SK-N-MC (cell line): ENCODE measurements at places on chromosomes 3 and 15.

DNA sequence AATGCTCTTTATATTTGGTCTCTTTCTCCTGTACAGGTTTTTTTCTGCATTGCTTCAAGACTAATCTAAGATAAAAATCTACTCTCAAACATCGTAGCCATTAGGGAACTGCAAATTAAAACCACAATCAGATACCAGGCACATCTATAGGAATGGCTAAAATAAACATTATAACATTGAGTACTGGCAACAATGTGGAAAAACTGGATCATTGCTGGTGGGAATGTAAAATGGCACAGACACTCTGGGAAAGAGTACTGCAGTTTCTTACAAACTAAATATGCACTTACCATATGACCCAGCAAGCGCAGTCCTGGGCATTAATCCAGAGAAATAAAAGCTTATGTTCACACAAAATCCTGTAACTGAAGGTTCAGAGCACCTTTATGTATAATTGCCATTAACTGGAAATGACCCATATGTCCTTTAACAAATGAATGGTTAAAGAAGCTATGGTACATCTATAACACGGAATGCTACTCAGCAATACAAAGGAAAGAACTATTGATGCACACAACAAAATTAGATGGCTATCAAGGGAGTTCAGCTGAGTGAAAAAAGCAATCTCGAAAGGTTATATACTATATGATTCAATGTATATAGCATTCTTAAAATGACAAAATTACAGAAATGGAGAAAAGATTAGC lies 6.3 kb downstream of the ABCC5 start:
- DNase-seq: no peak

DNA sequence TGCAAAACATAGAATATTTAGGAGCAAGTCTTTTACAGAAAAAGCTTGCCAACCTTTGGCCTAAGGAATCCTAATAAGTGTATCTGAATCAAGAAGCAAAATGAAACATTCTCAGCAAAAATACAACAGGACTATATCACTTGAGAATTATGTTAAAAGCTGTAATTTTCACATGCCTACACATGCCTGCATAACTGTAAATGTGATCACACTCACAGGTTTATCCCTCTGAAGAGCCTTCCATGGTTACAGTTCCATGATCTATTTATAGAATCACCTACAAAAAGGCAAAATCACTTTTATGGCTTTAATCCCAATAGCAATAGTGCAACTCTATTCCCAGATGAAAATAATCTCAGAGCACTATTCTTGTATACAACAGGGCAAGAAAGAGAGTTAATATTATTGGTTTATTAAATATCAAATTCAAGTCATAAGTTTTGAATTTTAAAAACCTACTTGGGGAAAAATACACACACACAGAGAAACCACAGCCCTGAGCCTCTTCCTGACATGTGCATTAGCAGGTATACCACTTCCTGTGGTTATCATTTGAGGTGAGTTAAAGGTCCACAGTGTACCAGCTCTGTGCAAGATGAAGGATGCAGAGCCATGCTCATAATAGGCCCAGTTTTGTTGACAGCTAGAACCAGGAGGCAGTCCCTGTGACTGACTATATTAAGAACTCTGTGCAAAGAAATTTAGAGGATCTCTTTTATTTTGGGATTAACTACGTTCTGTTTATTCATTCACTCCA lies 252.5 kb upstream of the TGFBR2 start:
- no peak for DNase-seq

DNA sequence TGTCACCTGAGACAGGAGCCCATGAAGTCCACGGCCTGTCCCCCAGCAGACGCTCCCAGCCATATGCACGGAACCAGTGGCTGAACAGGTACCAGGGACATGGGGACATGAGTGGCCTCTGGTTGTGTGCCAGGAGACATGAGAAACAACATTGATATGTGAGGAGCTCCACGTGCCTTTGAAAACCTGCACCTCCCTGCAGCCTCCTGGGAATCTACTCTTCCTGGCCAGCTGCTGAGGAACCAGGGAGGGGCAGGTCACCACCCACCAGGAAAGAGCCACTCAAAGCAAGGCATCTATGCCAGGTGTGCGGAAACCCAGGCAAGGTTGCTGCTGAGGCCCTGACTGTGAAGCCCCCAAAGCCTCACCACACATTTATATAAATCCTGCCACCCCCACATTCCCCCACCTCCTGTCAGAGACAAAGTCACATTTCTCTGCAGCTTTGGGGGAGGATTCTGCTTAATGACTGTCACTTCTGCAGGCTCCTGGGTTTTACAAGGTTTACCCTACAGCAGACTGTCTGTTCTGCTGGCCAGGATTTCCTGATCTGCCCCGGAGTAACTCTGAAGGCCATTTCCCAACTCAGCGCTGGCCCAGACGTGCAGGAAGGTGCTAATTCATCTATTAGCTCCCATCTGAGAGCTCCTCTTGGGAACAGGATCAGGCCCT lies 110.8 kb downstream of the ADCY5 start:
- DNase-seq: no peak

DNA sequence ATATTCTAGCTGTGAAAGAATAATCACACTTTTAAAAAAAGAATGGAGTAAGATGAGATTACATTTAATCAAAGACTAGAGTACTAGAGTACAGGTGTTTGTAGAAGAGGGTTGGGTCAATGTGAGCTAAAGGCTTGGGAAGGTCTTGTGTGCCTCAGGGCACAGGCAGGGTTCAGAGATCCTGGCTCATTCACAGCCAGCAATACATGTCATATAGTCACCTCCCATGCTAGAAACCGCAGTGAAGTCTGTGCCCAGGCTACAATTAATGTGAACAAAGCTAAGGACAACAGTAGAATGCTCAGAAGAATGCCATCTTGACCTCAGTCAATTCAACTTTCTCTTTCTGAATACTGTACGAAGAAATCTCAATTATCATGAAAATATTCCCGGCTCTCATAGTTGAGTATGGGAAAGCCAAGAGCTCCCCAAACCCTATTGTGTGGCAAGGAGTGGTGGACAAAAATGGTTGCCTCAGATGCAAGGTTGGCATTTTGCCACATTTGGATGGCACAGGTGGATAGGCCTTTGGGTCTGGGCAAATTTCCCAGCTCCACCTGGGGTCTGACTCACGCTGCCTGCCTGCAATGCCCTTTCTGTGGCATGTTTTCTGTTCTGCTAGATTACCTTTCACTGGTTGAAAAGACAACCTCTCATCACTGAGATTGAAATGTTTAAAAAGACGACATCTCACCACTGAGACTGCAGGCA lies 70.2 kb downstream of the NMD3 start:
- DNase-seq: no peak

- no peak for DNase-seq
These were observed 114.4 kb downstream of the TPRA1 start for GRCh38 chr3:127475975-127476705.

GRCh38 chr3:62659660-62660059 lies 215.6 kb downstream of the CADPS start:
- no peak for DNase-seq

- no peak for DNase-seq
These were observed 686 bp downstream of the VPS8 start for GRCh38 chr3:184812662-184813042.
